Stimulated activated CD4-positive, alpha-beta T cell treated with anti-CD3 and anti-CD28 coated beads, Interleukin-1b, Interleukin-23, amount 100 ng/mL, for 48 hours (primary cell): ENCODE measurements at places on chromosomes 2 and 18.

- DNase-seq: no peak
Measured at GRCh38 chr18:60247103-60247502, 125.5 kb downstream of the MC4R start.

GRCh38 chr2:156708051-156708450, 271.9 kb downstream of the GPD2 start:
- no peak for DNase-seq

DNA sequence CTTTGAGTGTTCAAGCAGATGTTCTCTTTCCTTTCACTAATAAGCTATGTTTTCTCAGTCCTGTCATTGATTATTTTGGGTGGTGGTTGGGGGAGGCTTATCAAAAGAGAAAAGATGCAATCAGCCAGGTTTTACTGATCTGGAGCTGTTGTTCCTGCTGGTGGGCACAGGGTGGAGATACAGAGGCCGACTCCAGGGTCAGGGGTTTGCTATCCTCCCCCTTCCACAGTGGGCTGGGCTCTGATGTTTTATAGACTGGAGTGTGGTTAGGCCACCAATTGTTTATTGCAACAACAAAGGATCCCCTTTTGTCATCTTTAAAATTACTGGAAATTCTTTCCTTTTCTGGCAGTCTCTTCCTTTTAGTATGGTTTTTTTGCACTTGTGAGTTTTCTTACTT, 120.5 kb downstream of the TANC1 start:
- DNase-seq: no peak

DNA sequence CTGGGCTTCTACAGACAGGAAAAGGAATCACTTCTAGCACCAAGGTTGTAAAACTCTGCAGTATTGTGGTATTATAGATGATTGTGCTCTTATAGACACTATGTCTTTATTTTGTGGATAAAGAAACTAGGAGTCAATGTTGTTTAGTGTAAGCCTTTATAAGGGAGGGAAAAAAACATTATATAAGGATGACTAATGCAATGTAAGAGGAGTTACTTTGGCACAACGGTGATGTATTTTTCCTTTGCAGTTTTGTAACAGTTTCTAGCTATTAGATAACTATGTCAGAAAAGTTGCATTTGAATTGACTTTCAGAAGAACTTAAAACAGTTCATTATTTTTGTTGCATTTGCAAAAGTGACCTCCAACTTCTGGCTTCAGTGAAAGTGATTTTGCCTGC, 545.4 kb downstream of the CCDC85A start:
- no peak for DNase-seq

- no peak for DNase-seq
Measured at GRCh38 chr2:219461047-219461514, 26.4 kb downstream of the SPEG start.

- DNase-seq: no peak
Measured at GRCh38 chr18:33944493-33944892, 280.2 kb downstream of the NOL4 start.

GRCh38 chr2:113977660-113978523, 88.0 kb downstream of the ACTR3 start:
- DNase-seq: no peak

DNA sequence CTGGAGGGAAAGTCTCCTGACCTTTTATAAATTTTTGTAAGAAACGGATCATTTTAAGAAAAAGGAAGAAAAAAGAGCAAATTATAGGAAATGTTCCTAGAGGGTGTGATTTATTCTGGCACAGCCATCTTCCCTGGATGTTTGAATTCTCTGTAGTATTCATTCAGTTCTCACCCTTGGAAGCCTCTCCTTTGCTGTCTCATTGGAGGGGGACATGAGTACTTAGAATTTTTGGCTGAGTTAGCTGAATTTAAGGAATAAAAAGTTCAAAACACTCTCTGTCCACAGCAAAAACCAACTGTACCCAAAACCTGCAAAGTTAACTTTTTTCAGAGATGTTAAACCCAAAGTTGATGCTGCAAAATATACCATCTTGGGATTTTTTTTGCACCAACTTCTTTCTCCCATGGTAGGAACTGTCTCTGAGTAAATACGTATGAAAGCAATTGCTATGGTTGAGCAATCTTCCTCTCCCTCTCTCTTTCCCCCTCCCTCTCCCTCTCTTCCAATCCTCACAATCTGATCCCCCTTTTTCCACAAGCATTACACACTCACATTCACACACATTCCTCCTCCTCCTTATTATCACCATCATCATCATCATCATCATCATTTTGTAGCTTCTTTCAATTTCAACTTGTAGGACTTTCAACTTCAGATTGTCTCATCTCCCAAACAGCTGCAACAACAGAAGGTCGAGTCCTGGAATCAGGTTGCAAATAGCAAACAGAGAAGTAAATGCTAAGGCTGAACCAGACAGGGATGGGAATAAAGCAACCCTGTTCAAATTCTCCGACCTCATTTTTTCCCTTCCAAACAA, 183.7 kb downstream of the GFPT1 start:
- DNase-seq: no peak

DNA sequence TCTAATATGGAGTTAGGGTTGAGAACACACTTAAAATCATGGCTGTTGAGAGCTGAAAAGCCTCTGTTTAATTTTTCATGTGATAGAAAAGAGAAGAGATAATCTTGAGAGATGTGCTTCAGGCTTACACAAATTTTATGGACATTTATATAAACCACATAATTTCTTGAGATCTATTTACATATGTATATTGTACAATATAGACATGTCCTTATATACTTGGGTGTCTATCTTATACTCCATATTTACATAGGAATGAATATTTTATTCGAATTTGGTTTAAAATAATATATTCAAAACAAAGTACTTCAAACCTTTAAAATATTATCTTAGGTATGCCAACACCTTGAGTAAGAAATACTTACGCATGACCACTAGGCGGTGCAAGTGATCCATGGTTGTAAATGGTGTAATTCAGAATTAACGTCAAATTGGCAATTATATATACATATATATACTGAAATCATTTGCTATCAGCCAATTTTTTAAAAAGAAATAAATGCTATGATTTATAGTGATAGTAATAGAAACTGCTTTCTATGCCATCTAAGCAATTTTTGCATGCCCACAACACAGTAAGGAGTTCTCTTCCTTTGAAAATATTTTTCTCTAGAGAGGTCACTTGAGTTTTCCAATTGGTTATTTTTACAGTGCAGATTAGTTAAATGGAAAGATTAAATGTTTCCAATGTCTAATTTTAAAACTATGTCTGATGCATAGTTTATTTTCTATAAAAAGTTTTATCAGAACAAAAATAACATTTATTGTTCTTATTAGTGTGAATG, 37.6 kb upstream of the SPAG16 start:
- peak; percentile 41 for DNase-seq

DNA sequence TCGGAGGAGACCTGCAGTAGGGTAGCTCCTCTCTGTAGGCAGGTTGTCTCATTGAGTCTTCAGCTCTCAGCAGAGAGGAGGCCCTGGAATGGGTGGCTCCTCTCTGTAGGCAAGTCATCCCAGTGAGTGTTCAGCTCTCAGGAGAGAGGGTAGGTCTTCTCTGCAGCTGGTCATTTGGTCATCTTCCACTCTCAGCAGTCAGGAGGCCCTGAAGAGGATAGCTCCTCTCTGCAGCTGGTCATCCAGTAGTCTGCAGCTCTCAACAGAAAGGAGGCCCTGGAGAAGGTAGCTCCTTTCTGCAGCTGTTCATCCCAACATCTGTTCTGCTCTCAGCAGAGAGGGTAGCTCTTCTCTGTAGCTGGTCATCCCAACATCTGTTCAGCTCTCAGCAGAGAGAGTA, 26.0 kb upstream of the RUFY4 start:
- DNase-seq: no peak

DNA sequence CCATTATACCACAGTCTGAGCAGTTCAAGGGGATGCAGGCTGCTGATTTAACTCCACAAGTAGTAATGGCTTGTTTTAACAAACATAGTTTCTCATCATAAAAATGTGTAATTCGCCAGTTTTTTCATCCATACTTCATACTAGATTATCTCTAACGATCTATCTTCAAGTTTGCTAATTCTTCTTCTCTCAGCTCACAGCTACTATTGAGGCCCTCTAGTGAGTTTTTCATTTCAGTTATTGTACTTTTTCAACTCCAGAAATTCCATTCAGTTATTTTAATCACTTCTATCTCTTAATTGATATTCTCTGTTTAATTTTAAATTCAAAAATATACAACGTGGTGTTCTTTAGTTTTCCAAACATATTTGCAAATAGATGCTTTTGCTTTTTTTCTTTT, 20.1 kb upstream of the TMEM87B start:
- DNase-seq: no peak

DNA sequence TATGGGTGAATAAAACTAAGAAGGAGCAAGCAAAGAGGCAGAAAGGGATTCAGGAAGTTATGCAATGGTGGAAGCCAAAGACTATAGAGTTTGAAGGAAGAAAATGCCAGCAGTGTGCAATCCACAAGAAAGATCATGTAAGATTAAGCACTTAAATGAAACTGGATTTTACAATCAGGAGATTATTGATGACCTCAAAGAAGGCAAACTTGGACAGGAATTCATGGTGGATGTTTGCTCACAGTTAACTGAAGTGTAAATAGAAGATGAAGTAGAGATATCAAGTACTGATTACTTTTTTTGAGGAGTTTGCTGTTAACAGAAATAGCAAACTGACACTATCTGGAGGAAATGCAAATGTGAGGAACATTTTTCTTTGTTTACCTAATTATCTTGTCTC, 308.9 kb downstream of the RND3 start:
- no peak for DNase-seq

DNA sequence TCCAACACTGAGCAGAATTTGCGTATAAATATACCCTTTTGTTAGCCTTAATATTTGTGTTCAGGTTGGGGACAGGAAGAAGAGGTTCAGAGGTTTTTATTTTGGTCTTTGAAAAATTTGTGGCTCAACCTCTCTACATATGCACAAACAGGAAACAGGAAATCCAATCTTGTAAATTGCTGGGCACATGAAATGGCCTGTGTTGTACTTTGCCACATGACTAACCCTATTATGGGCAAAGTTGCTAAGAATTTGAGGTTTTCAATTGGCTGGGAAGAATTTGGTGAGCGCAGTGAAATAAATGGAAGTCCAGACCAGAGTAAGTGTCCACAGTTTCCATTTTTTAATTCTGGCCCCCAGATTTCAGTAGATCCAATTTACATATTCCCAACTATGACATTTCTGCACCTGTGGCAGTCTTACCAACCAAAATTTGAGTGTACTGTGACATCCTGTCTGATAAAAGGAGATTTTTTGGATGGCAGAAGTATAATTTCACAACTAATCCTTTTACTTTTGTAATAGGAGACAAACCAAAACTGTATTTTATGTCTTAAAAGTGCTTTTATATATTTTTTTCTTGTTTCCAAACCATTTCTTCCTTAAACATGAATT, 63.6 kb downstream of the COX7A2L start:
- no peak for DNase-seq

DNA sequence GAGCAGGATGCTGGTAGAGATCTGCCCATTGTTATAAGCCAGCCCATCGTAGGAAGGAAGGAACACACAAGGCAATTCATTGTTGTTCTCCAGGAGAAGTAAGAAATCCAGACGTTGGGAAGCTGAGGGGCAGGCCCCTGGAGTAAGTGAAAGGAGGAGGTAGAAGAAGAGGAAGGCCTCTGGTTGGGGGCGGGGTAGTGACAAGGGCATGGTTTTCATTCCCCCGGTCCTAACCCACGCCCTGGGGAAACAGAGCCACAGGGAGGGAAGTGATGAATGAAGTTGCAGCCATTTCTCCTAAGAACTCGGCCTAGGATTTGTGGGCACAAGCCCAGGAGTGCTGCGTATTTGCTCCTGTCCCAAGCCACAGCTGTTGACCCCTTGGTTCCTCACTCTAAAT, 18.0 kb downstream of the LBH start:
- DNase-seq: no peak

GRCh38 chr2:152173831-152174230, 1.7 kb downstream of the STAM2 start:
- DNase-seq: no peak

- no peak for DNase-seq
Measured at GRCh38 chr18:61245276-61245675, 88.0 kb upstream of the CDH20 start.

DNA sequence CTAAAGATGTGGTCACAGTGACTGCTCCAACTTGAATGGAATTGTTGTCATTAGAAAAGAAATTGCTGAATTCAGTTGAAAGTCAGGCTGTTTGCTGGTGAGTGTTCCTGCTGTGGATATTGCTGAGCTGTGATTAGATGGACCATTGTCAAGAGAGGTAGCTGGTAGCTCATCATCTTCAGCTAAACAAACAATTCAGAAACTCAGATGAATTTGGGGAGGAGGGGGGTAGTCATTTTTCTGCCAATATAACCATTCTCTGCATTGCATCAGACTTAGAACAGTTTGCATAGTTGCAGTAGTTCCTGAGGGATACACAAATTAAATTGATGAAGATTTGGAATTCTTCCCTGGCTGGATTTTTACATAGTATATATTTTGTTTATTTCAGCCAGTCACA, 108.3 kb downstream of the MTCL1 start:
- no peak for DNase-seq

GRCh38 chr2:120673571-120674061, 62.1 kb upstream of the GLI2 start:
- no peak for DNase-seq

DNA sequence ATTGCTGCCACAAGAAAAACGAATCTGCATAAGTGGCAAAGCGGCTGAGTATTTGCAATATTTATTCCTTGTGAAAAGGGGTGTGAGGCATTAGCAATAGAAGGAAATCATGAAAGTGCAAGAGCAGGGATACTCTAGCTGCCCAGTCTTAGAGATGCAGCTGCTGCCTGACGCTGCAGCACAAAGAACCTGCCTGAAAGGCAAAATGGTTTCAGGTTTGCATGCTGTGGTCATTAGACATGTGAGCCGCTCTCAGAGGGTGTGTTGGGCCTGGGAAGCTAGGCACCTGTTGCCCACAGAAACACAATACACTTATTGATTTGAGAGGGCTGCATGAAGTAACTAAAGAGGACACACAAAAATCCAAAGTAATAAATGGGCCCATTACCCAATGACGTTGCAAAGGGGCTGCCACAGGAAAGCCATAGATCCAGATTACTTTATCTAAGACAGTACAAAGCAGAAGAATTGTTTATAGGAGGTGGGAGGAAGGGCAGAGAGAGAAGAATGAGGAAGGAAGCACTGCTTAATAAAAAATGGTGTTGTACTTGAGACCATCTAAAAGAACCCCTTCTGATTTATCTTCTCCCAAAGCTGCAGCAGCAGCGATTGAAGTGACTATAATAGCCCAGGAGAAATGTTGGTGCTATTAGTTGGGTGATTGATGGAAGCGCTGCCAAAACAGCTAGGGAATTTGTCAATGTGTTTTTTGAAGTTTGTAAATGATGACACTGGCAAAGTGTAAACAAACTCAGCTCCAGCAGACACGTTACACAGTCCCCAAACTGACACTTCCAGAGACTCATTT, 492.4 kb upstream of the ACVR2A start:
- no peak for DNase-seq

- DNase-seq: no peak
Measured at GRCh38 chr2:167987026-167987425, 260.4 kb downstream of the STK39 start.

- no peak for DNase-seq
Measured at GRCh38 chr2:200668478-200668877, 82.7 kb downstream of the AOX1 start.

GRCh38 chr2:113762377-113763118, 6.1 kb upstream of the SLC35F5 start:
- no peak for DNase-seq
